Activated naive CD4-positive, alpha-beta T cell (primary cell): ENCODE measurements at places on chromosomes 7 and 10.

DNA sequence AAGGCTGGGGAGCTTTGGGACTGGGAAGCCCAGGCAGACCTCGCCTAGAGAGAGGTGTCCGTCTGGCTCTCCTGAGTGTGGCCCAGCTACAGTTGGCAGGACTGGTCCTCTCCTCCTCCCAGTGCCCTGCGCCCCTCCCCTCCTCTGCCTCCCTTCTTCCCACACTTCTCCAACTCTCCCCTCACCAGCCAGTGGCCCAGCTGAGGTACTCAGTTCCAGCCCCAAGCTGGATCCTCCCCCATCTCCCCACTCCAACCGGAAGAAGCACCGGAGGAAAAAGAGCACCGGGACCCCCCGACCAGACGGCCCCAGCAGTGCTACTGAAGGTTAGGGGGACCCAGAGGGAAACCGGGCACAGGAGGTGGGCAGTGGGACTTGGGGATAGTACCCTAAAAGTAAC, 27.7 kb downstream of the GBX1 start:
- no peak for DNase-seq

DNA sequence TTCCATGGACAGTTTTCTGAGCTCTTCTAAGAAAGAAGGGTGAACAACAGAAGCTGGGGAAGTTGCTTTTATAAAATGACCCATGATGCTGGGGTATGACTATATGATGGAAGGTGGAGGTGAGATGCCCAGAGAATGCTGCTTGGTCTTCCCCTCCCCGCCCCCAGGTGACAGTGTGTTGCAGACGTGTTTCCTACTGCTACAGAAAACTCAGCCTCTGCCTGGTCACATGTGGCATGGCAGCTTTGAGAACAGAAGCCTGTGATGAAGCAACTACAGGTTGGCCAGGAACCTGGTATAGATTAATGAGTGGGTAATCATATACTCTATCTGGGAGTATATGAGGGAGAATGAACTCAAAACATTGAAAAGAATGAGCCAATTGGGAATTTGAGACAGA, 67.1 kb downstream of the MTURN start:
- no peak for DNase-seq

GRCh38 chr7:111168182-111168581, 77.3 kb downstream of the LRRN3 start:
- no peak for DNase-seq

DNA sequence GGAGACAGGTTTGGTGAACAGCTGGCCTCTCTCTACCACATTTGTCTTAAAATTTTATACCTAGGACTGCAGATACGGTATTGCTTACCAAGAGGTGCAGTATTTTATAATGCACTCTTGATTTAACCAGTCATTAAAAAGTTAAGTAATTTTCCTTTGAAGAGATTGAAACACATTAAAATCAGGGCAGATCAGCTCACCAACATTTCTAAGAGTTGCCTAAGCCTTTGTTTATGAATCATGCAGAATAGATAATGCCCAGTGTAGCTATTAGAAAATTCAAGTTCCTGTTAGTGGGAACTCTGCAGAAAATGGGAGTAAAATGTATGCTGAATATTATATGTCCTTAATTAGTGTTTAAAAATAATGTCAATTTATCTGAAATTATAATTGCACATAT, 140.2 kb upstream of the PRPS1L1 start:
- DNase-seq: no peak
